ENCODE measurements at places on chromosomes 7 and 10.
A peak's percentile ranks its signal among the peaks of the same experiment; 100 is the strongest.

DNA sequence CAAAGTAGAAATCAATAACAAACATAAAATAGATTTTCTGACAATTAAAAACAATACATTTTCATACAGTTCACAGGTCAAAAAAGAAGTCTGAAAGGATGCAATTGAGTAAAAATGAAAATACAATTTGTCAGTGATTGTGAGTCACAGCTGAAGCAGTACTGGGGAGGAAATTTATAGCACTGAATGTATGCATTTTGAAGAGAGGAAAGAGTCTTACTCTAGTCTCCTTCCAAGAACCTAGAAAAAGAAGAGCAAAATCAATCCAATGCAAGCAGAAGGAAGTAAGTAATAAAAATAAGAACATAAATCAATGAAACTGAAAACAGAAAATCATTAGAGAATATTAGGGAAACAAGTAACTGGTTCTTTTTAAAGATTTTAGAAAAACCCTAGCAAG lies 507.2 kb upstream of the IGFBP3 start:
- DNase-seq: peak; percentile 41

GRCh38 chr7:80957226-80957777 lies 38.5 kb upstream of the SEMA3C start:
- DNase-seq: no peak

GRCh38 chr10:106566873-106567272 lies 597.6 kb downstream of the SORCS1 start:
- peak; percentile 22 for DNase-seq

GRCh38 chr7:111708072-111708471 lies 145.8 kb upstream of the IMMP2L start:
- peak; percentile 13 for DNase-seq

- DNase-seq: peak; percentile 73
These were observed 638.2 kb upstream of the IGFBP3 start for GRCh38 chr7:46559194-46559832.

- no peak for DNase-seq
These were observed 88.4 kb upstream of the LEP start for GRCh38 chr7:128152721-128153120.

- DNase-seq: no peak
These were observed 396.1 kb upstream of the KLF6 start for GRCh38 chr10:4181081-4181480.

DNA sequence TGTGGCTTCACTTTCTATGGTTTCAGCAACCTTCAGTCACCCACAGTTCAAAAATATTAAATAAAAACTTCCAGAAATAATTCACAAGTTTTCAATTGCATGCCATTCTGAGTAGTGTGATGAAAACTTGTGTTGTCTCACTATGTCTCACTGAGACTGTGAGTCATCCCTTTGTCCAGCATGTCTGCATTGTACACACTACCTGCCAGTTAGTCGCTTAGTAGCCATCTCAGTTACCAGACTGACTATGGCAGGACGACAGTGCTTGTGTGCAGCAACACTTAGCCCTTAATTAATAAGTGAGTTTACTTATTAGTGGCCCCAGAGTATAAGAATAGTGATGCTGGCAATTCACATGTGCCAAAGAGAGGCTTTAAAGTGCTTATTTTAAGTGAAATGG lies 22.5 kb downstream of the CCDC186 start:
- peak; percentile 83 for DNase-seq

DNA sequence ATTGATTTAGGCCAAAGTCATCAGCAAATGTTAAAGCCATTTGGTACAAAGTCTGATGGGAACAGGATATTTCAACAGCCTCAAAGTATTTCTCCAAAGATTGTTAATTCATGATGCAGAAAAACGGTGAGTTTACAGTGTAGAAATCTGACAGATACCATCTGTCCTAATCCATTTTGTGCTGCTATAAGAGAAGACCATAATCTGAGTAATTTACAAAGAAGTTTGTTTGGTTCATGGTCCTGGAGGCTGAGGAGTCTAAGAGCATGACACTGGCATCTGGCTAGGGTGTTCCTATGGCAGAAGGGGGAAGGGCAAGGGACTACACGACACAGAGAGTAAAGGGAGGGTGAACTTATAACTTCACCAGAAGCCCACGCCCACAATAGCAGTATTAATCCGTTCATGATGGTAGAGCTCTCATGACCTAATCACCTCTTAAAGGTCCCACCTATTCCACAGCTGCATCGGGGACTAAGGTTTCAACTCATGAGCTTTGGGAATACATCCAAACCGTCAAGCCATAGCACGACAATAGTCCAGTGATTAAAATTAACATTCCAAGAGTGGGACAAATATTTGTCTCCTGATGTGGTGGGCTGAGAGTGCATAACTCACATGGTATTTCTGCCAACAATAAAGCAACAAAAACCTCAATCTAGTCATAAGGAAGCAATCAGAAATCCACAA lies 298.6 kb upstream of the AKR1E2 start:
- peak; percentile 82 for DNase-seq

DNA sequence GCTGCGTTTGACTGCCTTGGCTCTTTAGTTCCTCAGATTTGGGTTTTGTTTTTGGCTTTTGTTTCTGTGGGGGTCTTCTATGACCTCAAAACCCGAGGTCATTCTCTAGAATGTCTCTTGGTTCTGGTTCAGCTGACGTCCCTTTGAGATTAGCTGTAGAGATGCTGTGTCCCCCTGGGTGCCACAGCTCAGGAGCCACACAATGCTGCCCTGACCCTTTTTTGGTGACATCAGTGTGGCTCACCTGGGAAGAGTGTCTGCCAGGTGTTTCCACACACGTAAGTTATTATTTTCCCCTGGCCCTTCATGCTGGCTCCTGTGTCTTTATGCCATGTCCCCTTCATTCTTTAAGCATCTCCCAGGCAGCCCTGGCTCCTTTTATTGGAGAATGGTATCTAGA lies 89.8 kb upstream of the DDC start:
- no peak for DNase-seq

GRCh38 chr10:28991333-28992270 lies 297.3 kb upstream of the LYZL1 start:
- DNase-seq: peak; percentile 88

DNA sequence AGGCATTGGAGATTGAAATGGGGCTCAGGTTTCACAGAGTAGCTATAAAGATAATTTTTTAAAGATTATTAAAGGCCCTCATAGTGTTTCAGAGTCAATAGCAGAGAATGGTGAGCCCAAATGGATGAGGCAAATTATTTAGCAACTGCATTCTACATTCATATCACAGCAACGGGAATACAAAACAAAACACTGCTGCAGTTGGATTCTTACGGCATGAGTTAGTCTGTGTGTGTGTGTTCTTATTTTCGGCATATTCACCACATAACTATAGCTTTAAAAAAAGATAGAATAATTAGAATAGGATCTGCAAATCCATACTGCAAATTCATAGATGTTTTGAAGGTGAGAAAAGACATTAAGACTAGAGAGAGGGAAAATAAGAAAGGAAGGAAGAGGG lies 66.0 kb downstream of the SUGCT start:
- peak; percentile 76 for DNase-seq

DNA sequence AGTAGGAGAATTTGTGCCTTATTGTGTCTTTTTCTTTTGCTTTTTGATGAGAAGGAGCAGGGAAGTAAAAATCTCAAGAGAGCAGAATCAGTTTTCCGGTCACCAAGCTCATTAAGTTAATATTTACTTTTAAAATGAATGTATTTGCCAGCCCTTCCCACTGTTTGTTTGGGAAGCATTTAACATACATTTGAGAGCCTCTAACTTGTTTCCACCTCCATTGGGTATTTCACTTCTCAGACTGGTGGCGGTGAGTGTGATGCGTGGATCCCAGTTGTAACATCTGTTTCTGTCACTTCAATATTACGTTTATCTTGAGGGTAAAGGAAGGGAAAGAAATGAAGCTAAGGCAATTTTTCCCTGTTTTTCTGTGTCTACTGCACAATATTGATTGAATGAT lies 22.8 kb downstream of the CDK14 start:
- no peak for DNase-seq

GRCh38 chr7:100546129-100546925 lies 7.3 kb downstream of the AGFG2 start:
- no peak for DNase-seq

DNA sequence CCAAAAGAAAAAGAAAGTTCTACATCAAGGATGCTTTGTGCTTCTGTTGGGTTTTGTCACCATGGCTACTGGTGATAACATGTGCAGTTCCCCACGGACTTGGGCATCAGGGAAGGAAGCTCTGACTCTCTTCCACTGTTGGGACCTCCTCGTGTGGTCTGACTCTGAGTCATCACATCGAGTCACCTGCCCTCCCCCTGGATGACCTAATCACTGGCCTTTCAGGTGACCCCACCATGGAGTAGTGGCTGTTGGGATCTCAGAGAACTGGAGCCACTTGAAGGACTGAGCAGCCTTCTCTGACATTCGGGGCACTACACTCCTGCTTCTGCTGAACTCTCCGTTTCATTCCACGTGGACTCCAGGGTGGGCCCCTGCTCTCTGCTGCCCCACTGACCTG lies 60.8 kb upstream of the DOCK1 start:
- no peak for DNase-seq

GRCh38 chr7:85001495-85002345 lies 185.1 kb downstream of the SEMA3D start:
- DNase-seq: no peak

- no peak for DNase-seq
These were observed 268.5 kb downstream of the RPS24 start for GRCh38 chr10:78301891-78302738.

DNA sequence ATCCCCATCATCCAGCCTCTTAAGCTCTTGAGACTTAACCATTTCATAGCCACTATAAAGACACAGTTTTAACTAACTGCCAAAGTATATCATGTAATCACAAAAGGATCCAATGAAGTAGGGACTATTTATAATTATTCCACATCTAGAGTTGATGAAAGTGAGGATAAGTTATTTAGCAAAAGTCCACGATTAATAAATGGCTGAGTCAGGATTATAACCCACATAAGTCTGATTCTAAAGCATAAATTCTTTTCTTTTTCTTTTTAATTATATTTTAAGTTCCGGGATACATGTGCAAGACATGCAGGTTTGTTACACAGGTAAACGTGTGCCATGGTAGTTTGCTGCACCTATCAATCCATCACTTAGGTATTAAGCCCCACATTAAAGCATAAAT lies 166.1 kb downstream of the PPP1R3A start:
- no peak for DNase-seq

DNA sequence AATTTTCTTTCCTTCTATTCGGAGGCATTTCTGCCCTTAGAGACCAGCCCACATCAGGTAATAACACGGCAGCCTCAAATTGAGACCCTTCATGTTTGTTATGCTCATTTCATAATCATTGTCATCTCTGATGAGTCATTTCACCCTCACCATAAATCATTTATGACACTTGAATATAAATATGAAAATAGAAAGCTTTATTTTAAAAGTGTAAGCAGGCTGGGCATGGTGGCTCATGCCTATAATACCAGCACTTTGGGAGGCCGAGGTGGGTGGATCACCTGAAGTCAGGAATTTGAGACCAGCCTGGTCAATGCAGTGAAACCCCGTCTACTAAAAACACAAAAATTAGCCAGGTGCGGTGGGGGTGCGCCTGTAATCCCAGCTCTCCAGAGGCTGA lies 57.4 kb upstream of the EGFR start:
- DNase-seq: no peak

- peak; percentile 99 for DNase-seq
These were observed 179.2 kb upstream of the BET1 start for GRCh38 chr7:94183289-94183749.

DNA sequence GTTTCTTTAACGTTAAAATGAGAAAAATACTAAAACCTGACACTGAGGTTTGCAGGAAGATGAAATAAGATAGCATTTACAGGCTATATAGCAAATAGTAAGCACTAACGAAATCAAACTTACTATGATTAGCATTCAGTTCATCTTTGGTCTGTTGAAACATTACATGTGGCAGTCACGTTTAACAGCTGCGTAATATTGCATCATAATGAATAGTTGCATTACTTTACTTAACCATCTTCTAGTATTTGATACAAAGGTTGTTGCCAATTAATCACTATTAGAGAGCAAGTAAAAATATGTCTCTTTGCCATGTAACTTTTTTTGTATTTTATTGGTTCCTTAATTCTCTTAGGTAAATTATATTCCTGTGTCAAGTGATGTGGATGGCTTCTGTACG lies 131.8 kb upstream of the GHITM start:
- DNase-seq: no peak

DNA sequence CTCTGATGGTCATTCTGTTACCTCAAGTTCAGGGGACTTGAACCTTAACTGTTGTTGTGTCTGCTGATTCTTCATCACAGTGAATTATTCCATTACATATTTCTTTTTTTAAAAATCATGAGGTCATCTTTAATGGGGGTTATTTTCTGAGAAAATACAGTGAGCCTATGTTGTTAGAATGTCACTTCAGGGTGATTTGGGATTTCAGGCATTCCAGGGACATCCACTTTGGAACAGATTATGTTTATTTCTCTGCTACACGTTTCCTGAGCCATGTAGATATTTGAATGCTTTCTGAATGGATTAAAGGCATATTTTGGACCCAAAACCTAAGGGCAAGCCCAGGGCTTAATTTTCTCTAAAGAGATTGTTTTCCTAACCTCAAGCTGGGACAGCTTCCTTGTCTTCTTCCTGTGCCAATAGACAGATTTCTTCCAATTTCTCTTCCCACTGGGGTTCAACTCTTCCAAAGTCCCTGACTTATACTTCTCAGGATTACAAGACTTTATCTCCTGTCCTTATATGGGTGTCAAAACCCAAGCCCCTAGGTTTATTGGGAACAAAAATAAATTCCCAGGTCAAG lies 271.7 kb downstream of the ARHGAP12 start:
- DNase-seq: peak; percentile 29

DNA sequence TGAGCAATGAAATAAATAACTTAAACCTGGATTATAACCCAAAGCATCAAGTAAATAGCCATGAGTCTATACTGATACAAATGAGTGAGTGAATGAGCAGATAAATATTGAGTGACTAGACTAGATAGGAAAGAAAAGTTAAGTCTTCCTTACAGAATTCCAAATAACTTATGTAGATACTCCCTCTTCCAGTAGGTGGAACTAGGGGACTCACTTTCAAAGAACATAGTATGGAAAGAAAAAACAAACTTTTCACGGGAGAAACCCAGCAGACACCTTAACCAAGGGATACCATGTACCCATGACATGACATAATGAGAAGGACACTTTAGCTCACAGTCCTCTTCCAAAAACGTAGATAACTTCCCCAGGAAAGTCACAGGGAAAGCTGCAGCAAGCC lies 32.2 kb downstream of the CSGALNACT2 start:
- peak; percentile 7 for DNase-seq

- peak; percentile 36 for DNase-seq
These were observed 551.0 kb upstream of the AUTS2 start for GRCh38 chr7:69047151-69047754.

- DNase-seq: no peak
These were observed 239.8 kb upstream of the IGFBP3 start for GRCh38 chr7:46160861-46161260.

- DNase-seq: no peak
These were observed 147.0 kb downstream of the WDR37 start for GRCh38 chr10:1203216-1203615.

DNA sequence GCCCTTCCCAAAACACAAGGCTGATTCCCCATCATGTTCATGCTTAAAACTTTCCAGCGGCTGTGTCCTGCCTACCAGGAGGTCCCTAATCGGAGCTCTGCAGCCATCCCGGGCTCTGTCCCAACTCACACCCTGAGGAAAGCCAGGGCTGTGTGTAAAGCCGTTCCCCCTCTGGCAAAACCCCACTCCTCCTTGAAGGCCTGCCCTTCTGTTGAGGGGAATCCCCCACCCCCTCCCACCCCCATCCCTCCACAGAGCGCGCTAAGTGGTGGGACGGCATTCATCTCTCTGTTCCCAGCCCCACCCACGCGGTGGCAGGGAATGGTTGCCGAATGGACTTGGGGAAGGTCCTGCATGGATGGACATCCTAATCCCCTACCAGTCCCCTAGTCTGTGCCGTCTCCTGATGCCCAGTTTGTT lies 667 bp upstream of the TMEM120A start:
- no peak for DNase-seq

All from fibroblast of upper back skin (primary cell).